ENCODE measurements at places on chromosomes 7 and 10.

- DNase-seq, result peak; percentile 93
These were observed at the start of gene DLD for GRCh38 chr7:107890962-107891635. TSS of gene DLD (plus strand) at chr7:107891183. CDS start at chr7:107891251, 68 bp downstream.

DNA sequence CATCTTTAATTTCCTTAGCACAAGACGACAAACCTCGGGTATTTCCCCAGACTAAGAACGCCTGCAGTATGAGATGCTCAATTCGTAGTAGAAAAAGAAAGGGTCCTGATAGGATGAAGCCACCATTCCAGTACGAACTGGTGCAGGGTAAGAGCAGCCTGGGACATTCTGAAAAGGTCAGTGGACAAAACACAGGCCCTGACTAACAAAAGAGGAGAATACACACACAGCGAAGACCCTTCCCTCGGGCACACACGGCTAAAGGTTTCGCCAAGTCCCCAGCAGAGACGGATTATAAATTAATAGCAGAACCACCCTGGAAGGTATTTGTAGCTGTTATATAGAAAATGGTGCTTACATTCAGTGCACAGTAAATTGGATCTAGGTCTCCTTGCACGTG, 137.6 kb downstream of the SKIDA1 start:
- no peak for DNase-seq

DNA sequence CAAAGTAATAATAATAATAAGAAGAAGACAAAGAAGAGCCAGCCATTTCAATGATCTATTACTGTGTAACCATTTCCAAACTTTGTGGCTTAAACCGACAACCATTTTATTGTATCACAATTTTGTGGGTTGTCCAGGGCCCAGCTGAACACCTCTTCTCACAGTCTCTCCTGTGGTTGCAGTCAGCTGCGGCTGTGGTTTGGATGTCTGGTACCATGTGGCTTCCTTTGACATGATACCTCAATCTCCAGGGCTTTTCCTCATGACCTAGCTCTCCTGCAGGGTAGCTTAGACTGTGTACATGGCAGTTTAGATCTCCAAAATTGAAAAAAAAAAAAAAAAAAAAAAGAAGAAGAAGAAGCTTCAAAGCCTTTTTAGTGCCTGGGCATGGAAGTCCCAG, 72.6 kb upstream of the NFKB2 start:
- DNase-seq, result no peak

- no peak for DNase-seq
These were observed 3.5 kb upstream of the BMPER start for GRCh38 chr7:33901847-33902246.

DNA sequence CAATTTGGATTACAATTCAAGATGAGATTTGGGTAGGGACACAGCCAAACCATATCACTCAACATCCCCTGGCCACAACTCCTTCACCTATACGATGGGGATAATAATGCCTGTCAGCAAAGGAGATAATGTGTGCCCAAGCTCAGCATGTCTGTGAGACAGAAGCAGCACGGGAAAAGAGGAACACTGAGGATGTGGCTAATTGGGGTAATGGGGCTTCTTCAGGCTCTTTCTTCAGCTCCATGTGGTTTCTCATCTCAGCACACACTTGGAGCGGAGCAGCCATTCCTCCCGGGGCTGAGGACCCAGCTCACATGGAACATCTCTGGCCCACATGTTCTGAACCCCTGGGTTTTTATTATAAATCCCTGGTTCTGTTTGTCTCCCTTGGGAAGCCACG, 136.0 kb upstream of the NAMPT start:
- DNase-seq, result no peak

- no peak for DNase-seq
These were observed 30.6 kb downstream of the PALD1 start for GRCh38 chr10:70508912-70509756.

GRCh38 chr7:3187444-3188040, 113.5 kb upstream of the SDK1 start:
- no peak for DNase-seq

- peak; percentile 34 for DNase-seq
These were observed 90.7 kb downstream of the GNAI1 start for GRCh38 chr7:80225361-80225760.

DNA sequence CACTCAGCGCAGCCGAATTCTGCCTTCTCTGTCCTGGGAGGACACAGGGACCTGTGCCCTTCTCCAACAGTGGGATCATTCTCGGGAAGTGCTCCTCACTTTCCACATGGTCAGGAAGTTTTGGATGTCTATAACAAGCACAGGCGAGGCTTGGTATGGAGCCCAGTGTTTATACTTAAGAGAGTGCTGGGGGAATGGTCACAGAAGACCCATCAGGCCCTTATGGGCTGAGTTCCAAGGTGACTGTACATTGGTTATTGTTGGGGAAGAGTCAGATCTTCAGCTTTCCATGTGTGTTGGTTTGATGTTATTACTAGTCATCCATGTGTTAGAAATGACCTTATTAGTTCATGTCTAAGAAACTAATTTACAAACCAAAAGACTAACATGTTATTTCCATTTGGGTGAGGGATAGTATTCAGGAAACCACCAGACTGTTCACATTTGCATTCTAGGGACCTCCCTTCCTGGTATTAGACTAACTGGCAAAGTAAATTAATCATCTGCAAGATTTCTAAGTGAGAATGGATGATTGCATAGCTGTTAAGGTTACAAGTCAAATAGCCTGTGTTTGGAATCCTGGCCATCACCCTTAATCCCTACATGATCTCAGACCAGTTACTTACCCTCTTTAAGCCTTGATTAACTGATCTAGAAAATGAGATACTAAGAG, 834.2 kb downstream of the LRMDA start:
- no peak for DNase-seq

DNA sequence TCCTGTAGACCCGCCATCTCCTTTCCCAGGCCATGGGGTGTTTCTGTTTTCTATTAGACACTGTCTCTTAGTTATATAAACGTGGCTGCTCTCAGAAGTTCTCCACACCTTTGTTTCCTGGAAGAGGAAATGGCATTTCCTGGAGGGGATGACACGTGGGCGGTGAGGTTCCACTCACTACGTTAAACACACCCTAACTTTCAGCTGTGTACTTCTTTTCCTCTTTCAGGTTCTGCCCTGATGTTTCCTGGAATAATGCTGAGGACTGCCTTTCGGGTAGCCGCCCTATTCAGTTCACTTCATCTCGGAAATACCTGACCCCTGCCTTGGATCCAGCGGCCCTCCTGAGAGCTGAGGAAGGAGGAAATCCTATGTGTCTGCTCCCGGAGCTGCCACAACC, 3.4 kb upstream of the PRKCQ start:
- no peak for DNase-seq

- DNase-seq, result no peak
These were observed 134.0 kb downstream of the GRID1 start for GRCh38 chr10:86232644-86233043.

DNA sequence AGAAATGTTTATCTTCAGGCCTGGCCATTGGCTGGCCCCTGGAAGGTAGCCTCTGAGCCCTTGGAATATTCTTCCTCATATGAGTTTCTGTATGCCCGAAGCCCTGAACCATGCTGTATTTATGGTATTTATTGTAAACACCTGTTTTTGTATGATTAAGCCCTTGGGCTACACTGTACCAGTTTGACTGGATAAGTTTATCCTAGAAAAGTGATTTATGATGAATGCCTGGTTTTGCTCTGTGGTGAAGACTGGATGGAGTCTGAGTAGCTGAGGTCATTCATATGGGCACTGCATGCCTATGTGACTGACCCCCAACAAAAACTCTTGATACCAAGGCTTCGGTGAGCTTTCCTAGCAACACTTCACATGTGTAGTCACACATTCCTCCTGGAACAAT, 66.7 kb downstream of the CASD1 start:
- no peak for DNase-seq

GRCh38 chr10:107856047-107856315, 691.5 kb upstream of the SORCS1 start:
- DNase-seq, result no peak

DNA sequence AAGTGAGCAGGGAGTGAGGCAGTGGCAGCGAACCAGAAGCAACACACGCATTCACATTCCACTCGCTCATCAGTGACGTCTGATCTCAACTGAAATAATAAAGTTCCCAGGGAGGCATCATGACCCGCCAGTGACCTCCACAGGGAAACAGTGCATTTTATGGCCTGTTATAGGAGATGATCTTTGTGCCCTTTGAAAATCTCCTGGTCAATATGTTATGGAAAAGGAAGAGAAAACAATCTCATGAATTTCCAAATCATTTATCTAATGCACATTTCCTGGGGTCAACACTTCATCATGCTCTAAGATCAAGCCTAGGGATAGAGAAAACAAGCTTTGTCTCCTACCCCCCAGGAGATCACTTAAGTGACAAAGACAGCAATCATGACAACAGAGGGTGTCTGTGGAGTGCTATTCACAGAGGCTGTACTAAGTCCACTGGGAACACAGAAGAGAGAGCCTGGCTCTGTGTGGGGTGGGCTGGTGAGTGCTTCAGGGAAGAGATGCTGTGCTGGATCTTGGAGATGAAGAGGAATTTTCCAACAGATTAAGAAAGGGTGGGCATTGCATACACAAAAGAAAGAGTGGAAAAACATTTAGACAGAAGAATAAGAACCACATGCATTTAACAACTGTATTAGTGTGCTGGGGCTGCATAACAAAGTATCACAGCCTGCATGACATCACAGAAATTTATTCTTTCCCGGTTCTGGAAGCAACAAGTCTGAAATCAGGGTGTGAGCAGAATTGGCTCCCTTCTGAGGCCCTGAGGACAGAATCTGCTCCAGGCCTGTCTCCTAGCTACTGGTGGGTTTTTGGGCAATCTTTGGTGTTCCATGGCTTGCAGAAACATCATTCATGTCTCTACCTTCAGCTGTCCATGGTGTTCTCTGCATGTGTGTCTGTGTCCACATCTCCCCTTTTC, 613.9 kb upstream of the IGFBP3 start:
- DNase-seq, result peak; percentile 61

DNA sequence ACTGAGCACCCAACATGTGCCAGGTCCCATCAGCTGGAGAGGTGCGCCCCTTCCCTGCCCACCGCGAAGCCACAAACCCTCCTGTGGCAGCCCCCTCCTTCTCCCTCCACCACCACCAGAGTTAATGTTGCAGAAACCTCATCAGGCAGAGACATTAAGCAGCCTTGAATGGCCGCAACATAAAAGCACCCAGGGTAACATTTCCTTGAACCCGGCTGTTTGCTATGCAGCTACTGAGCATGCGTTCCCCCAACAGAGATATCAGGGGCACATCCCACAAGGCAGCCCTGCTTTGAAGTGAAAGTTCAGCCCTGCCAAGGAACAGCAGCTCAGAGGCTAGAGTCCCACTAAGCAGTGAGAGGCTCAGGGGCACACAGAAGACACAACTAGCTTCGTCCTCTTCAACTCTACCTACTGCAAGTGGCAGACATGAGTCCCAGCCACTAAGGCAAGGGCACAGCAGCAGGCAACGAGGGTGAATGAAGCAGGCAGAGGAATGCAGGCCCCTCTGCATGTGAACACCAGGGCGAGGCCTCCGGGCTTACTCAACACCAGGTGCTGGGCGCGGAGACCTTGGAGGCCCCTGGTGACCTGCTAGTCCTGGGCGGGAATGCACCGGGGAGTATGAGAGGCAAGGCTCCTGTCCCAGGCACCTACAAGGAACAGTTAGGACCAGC, 107.4 kb downstream of the SLIT1 start:
- no peak for DNase-seq

GRCh38 chr7:1931256-1931950, 261.3 kb downstream of the ELFN1 start:
- no peak for DNase-seq

DNA sequence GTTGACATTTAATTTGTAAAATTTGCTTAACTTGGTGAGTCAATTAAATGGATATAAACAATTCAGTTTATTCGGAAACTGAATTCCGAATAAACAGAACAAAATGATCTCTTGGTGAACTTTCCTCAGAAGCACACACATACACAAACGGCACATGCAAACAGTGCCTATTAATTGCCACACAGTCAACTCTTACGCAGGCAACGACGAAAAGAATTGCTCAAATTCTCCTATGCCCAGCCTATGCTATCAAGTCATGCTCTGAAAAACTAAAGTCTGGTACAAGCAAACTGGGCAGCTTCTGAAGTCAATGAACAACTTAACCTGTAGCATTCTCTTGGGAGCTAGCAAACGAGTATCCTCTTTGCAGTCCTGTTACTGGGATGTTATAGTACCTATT, 38.8 kb upstream of the ASL start:
- peak; percentile 79 for DNase-seq

DNA sequence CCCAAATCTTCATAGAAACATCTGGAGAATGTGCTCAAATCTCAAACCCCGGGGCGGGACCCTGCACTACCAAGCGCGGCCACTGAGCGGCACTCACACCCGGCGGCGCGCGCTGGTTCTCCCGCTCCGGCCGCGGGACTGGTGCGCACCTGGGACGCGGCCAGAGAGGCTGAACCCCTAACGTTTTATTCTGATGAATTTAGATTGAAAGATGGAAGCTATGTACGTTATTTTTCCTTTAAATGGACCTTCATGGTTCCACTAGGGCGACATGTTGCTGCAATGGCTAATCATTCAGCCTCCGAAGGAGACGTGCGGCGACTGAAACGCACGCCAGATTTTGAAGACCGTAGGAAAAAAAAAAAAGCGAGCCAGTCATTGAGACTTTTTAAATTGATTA, 107.0 kb upstream of the INSIG1 start:
- no peak for DNase-seq

GRCh38 chr10:63456437-63457210, 9.2 kb downstream of the JMJD1C start:
- peak; percentile 64 for DNase-seq

- no peak for DNase-seq
These were observed 86.3 kb downstream of the BAMBI start for GRCh38 chr10:28763471-28764170.

GRCh38 chr7:44085546-44085945, 3.2 kb upstream of the POLM start:
- no peak for DNase-seq

GRCh38 chr10:132708936-132709335, 77.0 kb downstream of the NKX6-2 start:
- no peak for DNase-seq

DNA sequence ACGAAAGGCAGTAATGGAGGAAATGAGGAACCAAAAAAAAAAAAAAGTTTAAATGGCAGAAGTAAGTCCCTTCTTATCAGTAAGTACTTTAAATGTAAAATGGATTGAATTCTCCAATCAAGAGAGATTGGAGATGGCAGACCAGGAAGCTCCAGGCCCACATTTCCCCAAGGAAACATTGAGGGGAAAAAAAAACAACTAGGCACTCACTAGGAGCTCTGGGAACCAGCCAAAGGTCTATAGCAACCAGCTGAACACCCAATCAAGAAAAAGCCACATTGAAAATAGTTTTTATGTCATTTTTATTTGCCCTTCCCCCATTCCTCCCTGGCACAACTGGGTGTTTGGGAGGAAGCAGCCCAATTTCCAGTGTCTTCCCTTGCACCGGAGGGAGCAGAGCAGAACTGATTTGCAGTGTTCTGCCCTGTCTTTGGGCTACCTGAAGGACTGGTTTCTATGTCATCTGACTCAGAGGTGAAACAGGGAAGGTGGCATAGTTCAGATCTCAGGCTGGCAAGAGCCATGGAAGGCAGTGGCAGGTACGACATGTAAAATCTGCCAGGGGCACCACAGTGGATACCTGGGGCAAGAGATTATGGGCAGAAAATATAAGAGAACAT, 121.9 kb downstream of the SMURF1 start:
- DNase-seq, result peak; percentile 27

Measured in fibroblast of gingiva (primary cell).